Chondrocyte (in vitro differentiated cells): ENCODE measurements at places on chromosomes 3 and 15. TPM values are rescaled to one million over a fixed set of nuclear protein-coding genes. Genes with fewer than 3 reads are reported as not detected.

Gene MAP2K5
- total RNA-seq, result 14.0 to 19.8 TPM (median 17.5 TPM) in 3 replicates

Gene ARRDC4
- 4.9 to 20.6 TPM (median 5.5 TPM) in 3 replicates for total RNA-seq

Gene CDHR4
- total RNA-seq, result not detected in 3 replicates

Gene ALCAM
- total RNA-seq, result 270 to 658 TPM (median 273 TPM) in 3 replicates

Gene BUB1B
- 6.7 to 9.6 TPM (median 7.4 TPM) in 3 replicates for total RNA-seq

DNA sequence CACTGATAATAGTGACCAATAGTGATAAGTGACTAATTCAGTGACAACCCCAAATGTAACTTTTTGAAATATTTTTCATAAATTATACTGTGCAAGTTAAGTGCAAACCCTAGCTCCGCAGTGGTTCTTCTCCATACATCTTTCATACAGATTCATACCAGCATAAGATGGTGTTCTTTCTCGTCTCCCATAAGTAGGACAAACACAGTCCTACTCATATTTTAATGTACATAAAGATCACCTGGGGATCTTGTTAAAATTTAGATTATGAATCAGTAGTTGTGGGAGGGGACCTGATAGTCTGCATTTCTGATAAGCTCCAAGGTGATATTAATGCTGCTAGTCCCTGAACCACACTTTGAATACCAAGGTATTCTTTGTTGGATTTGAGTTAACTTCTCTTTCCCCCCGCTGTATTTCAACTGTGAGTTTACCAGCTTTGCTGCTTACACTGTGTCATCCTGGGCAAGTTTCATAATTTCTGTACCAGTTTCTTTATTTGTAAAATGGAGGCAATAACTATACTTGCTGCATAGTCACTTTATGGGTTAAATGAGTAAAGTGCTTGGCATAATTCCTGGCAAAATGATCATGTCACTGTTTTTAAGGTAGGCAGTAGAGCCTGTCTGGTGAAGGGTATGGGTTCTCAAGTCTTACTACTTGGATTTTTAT, 34.7 kb upstream of the C3orf38 start:
- H3K36me3 ChIP-seq, result peaks cover 1% of the 10 kb centered on the region
- peaks cover 7% of the 10 kb centered on the region for H3K4me1 ChIP-seq
- H3K27ac ChIP-seq, result no peak overlapping the region
- no peaks in the 10 kb centered on the region for H3K27me3 ChIP-seq
- H3K4me3 ChIP-seq, result no peak overlapping the region
- no peak for DNase-seq

DNA sequence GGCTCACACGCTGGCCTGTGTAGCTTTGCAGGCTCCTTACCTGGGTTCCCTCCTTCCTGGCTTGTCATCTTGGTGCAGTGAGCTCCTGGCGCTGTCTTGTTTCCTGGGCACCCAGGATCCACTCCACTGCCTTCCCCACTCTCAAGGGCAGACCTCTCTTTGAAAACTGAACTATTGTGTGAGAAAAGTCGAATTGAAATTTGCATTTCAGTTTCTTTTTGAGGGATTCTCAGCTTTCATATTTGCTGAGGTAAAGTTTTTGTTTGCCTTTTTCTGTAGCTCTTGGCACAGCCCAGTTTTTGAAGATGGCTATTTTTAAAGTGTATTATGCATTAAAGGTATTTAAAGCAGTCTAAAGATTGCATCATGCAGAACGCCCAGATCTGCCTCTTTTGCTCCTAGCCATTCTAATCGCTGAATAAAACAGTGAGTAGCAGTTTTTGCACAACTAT, 70.1 kb downstream of the CCK start:
- peak overlapping the region; percentile 93 for H3K27ac ChIP-seq
- H3K27me3 ChIP-seq, result no peaks in the 10 kb centered on the region
- DNase-seq, result no peak
- H3K36me3 ChIP-seq, result peaks cover 39% of the 10 kb centered on the region

DNA sequence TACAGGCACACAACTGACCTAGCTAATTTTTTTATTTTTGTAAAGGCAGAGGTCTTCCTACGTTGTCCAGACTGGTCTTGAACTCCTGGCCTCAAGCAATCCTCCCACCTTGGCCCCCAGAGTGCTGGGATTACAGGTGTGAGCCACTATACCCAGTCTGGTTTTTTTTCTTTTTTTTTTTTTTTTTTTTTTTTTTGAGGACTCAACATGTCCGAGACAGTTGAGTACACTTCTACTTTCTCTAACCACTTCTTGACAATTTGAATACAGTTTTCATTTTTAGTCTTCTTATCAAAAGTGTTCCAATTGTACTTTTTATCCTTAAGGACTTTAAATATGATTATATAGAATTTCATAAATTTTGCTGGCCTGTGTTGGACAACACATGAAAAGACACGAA, 7.4 kb upstream of the GSK3B start:
- H3K27me3 ChIP-seq, result no peaks in the 10 kb centered on the region
- no peak for DNase-seq

- H3K27ac ChIP-seq, result no peak overlapping the region
- H3K4me3 ChIP-seq, result no peak overlapping the region
- H3K27me3 ChIP-seq, result no peaks in the 10 kb centered on the region
- DNase-seq, result no peak
- no peaks in the 10 kb centered on the region for H3K4me1 ChIP-seq
- H3K36me3 ChIP-seq, result no peaks in the 10 kb centered on the region
Measured at GRCh38 chr3:162041622-162042021, 545.0 kb downstream of the OTOL1 start.

DNA sequence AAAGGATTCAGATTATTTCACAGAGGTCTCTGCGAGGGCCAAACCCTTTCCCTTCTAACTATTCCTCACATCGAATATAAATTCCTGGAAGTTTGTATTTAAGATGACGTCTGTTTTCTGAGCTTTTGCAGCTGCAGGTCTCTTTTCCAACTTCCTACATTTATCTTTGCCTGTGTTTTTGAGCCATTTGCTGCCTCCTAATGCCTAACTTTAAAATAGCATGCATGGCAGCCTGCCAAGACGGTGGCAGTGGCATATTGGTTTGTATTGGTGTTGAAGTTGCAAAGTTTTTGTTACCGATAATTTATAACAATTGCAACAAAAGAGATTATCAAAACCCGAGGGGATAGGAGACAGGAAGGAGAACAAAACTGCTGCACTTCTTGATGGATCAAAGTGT, 187.1 kb upstream of the DNAJC19 start:
- no peaks in the 10 kb centered on the region for H3K36me3 ChIP-seq
- H3K27me3 ChIP-seq, result peaks cover 18% of the 10 kb centered on the region
- no peaks in the 10 kb centered on the region for H3K4me1 ChIP-seq
- no peak for DNase-seq
- no peak overlapping the region for H3K27ac ChIP-seq
- H3K4me3 ChIP-seq, result no peak overlapping the region

DNA sequence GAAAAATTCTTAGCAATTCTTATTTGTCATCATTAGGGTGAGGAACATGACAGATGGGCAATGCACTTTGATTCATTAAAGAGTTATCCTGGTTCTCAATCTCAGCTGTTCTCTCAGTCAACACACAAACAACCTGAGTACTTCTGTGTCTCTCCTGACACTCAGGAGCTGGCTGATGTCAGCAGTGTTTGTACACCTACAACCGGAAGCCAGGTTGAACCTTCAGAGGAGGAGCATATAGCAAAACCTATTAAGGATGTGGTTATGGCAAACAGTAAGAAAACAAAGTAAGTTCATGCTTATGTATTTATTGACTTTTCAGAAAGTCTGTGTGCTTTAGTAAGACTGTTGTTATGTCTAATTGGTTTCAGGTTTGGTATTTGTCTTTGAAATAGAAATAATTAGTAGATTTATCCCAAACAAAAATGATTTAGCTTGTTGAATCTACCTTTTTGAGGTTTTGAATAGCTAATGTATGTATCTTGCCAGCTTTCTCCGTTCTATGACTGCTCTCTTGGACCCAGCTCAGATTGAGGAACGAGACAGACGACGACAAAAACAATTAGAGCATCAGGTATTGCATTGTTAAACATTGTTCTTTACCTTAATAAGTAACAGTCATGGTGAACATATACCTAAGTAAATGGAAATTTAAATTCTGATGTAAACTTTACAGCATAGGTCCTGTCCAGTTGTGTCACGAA, 36.6 kb downstream of the CCDC66 start:
- DNase-seq, result no peak
- no peak overlapping the region for H3K4me3 ChIP-seq
- H3K36me3 ChIP-seq, result peaks cover 20% of the 10 kb centered on the region
- peaks cover 14% of the 10 kb centered on the region for H3K4me1 ChIP-seq

GRCh38 chr15:40372981-40373380, 9.5 kb upstream of the KNSTRN start:
- H3K27me3 ChIP-seq, result no peaks in the 10 kb centered on the region
- H3K36me3 ChIP-seq, result no peaks in the 10 kb centered on the region
- H3K4me3 ChIP-seq, result no peak overlapping the region
- H3K4me1 ChIP-seq, result peaks cover 21% of the 10 kb centered on the region

- H3K4me1 ChIP-seq, result peaks cover 14% of the 10 kb centered on the region
- no peak for DNase-seq
- H3K36me3 ChIP-seq, result no peaks in the 10 kb centered on the region
- H3K27ac ChIP-seq, result no peak overlapping the region
Measured at GRCh38 chr3:152193673-152194267, 75.0 kb upstream of the MBNL1 start.

DNA sequence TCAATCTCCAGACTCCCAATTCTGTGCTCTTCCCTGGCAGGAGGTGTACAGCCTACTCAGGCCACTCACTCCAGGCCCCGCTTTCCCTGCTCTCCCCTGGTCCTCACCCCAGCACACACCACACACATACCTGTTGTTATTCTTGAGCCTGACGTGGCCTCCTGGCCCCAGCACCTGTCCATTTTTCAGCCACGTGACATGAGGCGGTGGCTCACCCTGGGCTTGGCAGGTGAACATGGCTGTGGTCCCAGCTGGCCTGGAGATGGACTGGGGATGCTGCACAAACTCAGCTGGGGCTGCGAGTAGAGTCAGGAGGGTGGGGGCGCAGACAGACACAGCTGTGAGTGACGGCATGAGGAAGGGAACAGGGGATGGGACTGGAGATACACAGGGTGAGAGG, 27.3 kb downstream of the RNU5B-1 start:
- DNase-seq, result no peak
- H3K36me3 ChIP-seq, result no peaks in the 10 kb centered on the region
- no peak overlapping the region for H3K4me3 ChIP-seq
- no peak overlapping the region for H3K27ac ChIP-seq

DNA sequence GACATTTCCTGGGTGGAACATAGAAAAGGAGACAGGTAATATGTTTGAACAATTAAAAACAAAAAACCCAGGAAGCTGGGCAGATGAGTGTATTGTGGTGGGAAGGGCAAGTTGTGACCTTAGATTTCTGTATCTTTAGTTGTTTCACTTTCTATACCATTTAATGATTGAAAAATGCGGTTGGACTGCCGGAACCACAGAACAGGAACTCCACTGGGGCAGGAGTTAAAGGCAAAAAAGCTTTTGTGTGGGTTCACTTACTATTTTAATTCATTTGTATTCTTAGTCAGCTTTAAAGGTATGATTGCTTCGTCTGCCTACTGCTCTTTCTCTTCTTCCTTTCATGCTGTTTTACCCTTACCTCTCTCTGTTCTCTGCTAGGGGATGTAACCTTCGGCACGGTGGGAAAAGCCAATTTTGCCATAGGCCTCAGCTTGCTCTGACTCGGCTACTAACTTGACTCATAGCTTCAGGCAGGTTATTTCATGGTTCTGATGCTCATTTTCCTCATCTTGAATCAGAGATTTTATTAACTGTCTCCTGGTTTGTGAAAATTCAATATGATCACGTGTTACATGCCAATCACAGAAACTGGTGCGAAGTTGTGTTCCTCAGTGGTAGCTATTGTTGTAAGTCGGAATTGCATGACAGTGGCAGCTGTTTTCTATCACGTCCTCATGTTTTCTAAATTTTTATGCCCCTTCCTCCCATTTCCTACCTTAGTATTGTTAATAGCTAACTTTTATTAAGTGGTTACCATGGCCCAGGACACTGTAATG, 1.6 kb upstream of the MCTP2 start:
- H3K4me1 ChIP-seq, result peaks cover 44% of the 10 kb centered on the region
- H3K27ac ChIP-seq, result no peak overlapping the region
- no peak for DNase-seq
- H3K36me3 ChIP-seq, result no peaks in the 10 kb centered on the region

DNA sequence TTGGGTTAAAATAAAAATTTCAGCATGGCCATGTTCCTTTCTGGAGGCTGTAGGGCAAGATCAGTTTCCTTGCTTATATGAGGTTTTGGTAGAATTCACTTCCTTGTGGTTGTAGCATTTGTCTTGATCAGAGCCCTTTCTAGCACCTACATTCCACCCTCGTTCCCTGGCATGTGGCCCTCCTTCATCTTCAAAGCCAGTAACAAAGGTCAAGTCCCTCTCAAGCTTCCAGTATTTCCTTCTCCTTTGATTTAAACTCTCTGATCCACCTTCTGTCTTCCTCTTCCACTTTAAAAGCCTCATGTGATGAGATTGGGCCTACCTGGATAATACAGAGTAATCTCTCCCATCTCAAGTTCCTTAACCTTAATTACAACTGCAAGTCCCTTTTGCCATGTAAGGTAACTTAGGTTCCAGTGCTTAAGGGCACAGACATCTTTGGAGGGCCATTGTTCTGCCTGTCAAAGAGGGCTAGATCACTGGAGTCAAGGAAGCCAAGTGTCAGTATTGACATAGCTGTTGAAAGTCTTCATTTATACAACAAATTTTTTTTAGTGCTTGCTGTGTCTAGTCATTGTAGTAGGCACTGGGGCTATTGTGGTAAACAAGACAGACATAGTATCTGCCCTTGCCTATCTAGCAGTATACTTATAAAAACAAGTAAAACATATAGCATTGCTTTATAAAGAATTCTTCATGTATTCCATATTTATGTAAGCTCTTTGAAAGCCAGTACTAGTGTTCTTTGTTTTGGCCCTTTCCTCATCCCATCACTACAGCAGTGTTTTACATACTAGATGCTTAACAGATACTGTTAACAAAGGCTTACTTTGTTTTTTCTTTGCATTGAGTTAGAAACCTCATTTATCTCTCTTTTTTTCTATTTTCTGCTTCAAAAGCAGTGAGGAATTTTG, 40.7 kb downstream of the GLCE start:
- no peaks in the 10 kb centered on the region for H3K27me3 ChIP-seq
- H3K4me3 ChIP-seq, result no peak overlapping the region
- H3K4me1 ChIP-seq, result no peaks in the 10 kb centered on the region
- H3K27ac ChIP-seq, result no peak overlapping the region
